NCI-H460 (cell line): ENCODE measurements at places on chromosomes 13 and 19.

- no peak for DNase-seq
Observed at GRCh38 chr19:18800636-18801035, 9.5 kb upstream of the COMP start.

GRCh38 chr19:18338541-18338940 lies 1.9 kb upstream of the PGPEP1 start:
- DNase-seq = no peak

DNA sequence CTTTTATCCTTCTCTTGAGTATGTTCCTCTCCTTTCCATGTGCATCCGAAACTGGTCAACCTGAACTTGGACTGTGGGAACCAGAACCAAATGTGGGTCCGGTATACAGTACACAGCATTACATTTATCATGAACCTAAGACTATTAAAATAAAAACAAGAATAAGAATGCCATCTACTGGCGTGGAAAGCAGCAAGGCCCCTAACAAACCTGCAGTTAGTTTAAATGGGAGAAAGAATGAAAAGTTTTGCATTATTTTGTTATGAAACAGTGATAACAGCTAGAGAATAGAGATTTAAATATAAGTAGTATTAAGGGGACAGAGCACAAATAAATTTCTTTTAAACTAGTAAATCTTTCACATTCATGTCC lies 159.5 kb downstream of the RBM26 start:
- no peak for DNase-seq

DNA sequence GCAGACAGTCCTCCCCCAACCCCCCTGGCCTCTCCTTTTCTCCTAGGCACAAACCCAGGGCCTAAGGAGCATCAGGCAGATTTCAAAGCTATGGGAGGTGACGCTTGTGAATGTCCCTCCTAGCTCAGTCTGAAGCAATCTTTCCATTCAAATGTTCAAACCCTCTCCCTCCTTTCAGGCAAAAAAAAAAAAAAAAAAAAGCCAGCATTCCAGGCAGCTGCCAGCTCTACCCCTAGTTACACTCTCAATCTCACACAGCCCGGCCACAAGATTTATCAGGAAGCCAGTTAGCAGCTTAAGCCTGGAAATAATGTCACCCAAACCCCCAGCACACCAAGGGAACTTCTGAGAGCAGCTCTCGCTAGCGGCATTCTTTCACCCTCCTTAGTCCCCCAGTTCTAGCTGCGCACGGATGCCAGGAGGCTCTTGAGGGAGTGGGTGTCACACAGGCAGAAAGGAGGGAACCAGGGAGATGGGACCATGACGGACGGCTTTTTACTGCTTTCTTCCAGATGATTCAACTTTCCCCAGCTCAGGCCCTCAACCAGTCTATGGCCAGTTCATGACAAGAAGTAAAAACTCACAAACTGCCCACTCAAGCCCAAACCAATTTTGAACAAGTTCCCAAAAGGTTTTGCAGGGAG lies 6.3 kb downstream of the SH3GL1 start:
- no peak for DNase-seq

DNA sequence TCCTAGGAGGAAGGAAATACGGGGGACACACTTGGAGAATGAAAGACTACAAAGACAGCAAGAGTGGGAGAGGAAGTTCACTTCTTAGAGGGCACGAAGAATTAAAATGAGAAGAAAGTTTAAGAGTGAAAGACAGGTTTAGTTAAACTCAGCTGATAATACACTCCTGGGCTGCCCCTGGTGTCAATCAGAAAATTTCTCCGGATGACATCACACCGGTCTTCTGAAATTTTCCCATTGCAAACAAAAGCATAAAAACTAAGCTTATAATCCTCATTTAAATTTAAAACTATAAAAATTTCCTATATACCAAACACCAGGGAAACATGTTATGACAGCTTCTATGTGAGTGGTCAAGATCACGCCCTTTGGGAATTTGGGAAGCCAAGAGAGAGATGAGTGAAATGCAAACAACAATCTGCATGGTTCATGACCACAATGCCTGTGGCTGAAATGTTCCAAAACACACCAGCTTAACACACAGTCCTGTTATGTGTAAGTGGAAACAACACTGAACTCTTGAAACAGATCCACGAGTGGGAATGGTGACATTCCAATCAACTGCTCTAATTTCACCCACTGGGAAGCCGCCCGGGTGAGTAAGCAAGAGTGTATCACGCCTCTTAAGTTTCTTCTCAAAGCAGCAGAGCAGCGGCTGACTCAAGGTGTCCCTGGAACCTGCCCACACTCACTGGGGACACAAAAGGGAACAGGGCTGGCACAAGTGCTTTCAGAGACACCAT lies 49.0 kb downstream of the BRD4 start:
- DNase-seq = no peak

- no peak for DNase-seq
Observed at GRCh38 chr19:18975869-18976268, 34.9 kb upstream of the HOMER3 start.

- DNase-seq = no peak
Observed at GRCh38 chr13:109205315-109205714, 575.9 kb downstream of the MYO16 start.

DNA sequence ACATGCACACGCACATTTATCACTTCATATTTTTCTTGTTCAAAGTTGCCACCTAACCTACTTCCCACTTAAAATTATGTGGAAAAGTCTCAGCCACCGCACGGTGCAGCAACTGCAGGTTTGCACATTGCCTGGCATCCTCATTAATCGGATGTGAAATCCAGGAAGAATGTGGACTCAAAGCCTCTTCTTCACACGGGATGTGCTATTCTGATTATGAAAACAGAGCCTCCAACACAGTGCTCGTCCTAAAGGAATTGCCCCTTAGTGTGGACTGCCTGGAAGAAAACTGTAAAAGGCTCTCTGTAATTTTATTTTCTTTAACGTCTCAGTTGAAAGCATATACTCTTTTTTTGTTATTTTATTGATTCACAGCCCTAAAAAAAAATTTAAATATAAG lies 1303.5 kb downstream of the EFNB2 start:
- no peak for DNase-seq

DNA sequence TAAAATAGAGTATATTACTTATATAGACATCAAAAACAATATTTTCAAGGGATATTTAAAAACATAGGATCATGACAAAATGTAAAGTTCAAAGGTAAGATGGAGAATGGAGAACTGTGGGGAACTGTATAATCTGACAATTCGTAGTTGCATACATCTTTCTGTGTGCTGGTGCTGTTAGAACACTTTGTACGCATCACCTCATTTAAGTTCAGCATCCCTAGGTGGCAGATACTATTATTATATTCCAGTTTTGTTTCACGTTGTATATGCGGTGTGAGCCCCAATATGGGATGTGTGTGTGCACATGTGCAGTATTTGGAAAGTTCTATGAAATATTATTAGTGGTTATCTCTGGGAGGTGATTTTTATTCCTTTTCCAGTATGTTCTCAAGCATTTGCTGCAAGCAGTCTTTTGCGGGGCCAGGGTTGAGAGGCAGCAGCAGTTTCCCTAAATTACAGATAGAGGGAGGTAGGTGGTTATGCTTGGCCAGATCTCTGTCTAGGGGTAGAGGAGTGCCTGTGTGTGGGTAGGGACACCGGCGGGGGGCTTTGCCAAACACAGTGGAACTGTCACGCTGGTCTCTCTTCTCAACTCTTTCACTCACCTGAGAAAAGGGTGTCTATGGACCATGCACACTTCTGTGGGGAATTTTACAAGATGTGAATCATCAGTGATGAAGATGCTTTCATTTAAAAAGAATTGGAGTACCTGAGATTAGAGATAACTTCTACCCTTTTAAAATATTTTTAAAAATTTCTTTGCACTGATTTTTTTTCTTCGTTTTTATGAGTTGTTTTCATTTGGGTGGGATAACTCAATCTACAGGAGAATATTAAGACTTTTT lies 55.6 kb upstream of the ALOX5AP start:
- no peak for DNase-seq

DNA sequence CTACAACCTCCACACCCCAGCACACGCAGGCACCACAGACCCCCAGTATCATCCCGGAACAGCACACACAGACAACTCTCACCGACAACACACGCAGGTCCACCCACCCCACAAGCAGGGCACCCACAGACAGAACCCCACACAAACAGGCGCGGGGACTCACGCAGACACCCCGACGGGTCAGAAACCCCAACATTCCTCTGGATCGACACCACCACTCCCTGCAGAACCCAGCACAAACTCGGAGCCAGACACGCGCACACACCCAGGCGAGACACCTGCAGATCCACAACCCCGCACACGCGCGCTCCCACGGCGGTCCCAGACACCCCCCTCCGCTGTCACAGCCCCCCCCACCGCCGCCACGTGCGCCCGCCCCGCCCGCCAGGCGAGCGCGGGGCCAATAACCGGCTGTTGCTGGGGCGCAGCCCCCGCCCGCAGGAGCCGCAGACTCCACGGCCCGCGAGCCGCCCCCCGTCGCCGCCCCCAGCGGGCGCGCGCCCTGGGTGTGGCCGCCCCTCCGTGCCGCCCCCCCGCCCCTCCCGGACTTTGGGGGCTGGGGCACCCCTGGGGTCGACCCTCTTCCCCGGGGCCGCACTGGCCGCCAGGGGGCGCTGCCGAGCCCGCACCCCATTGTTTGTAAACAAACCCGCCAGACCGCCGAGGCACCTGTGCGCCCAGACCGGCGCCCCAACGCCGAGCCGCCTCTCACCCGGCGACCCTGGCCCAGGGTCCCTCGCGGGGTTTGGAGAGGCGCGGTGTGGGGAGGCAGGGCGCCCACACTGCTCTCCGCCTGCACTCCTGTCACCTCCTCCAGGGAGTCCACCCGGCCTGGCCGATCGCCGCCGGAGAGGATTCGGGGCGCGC lies 712 bp downstream of the BBC3 start:
- no peak for DNase-seq

- peak; percentile 30 for DNase-seq
Observed at GRCh38 chr13:91722267-91722884, 324.0 kb downstream of the GPC5 start.

GRCh38 chr13:99978799-99979452 lies 2.7 kb upstream of the ZIC2 start:
- no peak for DNase-seq

DNA sequence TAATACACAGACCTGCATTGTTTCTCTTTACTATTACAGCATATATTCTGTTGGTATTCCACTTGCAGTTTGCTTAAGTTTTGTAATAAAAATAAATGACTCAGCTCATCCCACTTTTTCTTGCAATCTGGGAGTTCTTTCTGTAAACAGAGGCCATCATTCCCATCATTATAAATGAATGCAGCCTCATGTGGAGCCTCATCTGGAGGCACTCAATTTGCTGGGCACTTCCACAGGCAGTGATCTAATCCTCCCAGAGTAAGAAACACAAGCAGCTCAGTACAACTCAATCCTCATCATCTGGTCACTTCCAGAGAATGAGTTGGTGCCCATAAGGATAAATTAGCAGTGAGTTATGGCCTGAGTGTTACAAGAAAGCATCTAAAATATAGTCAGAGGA lies 2801.9 kb downstream of the PCDH9 start:
- no peak for DNase-seq

GRCh38 chr19:873084-873483 lies 13.6 kb downstream of the CFD start:
- peak; percentile 75 for DNase-seq

GRCh38 chr13:66362485-66362884 lies 867.7 kb downstream of the PCDH9 start:
- no peak for DNase-seq

DNA sequence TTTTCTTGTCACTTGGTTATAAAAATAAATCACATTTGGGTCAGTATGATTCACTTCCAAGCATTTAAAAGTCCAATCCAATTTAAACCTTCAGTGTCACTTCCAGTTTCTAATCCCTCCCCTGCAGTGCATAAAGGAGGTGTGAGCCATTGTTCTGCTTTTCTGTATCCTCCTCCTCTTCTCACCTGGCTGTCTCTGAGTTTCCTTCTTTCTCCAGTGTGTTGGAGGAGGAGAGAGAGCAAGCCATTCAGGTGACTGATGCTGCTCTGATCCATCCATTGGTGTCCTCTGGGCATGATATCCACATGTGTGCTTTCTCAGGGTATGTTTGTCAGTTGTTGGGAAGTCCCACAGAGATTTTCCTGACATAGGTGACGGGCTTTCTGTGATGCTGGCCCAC lies 1.2 kb downstream of the NUDT15 start:
- DNase-seq = no peak

DNA sequence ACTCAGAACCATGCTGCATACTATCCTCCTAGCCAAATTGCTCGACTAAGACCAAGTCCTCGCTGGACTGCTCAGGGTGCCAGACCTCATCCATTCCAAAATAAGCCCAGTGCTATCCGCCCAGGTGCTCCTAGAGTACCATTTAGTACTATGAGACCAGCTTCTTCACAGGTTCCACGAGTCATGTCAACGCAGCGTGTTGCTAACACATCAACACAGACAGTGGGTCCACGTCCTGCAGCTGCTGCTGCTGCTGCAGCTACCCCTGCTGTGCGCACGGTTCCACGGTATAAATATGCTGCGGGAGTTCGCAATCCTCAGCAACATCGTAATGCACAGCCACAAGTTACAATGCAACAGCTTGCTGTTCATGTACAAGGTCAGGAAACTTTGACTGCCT lies 1.5 kb downstream of the PABPC3 start:
- DNase-seq = no peak

- DNase-seq = no peak
Observed at GRCh38 chr13:75103976-75104375, 378.0 kb downstream of the TBC1D4 start.

GRCh38 chr13:66508153-66508909 lies 721.8 kb downstream of the PCDH9 start:
- no peak for DNase-seq

DNA sequence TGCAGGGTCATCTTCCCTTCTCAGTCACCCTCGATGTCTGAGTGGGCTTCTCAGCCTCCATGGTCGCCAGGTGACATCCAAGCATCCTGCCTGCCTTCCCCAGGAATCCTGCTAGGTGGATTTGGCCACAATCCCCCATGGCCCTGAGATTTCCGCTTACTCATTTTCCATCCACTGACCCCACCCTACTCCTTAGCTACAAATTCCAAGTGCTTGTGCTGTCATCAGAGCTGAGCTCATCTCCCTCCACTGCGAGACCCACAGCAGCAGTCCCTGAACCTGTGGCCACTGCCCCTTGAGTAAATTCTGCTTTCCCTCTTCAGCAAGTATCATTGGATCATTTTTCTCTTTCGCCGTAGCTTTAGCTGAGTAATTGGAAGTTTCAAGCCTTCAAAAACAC lies 90.5 kb upstream of the ANKRD10 start:
- DNase-seq = no peak

DNA sequence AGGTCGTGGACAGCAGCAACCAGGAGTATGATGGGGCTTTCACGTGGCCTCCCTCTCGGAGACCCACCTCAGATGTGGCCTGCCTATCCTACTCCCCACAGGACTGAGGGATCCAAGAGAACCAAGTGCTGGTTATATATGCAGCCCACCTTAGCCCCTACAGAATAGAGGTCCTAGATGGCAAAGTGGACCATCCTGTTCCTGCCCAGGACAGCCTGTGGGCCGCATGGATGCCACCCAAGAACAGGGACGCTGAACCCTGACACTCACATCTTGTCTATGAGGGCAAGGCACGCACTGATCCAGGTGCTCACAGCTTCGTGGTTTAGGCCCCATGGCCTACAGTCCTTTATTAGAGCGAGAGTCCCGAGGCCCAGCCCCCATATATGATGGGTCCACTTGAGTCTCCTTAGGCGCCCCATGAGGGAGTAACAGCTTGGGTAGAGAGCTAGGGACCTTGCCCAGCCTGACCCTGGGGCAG lies 1.5 kb upstream of the SLC27A5 start:
- DNase-seq = no peak
